ENCODE measurements at places on chromosomes 7 and 10.

GRCh38 chr7:158957510-158957906, 101.2 kb downstream of the DYNC2I1 start:
- no peak for DNase-seq

DNA sequence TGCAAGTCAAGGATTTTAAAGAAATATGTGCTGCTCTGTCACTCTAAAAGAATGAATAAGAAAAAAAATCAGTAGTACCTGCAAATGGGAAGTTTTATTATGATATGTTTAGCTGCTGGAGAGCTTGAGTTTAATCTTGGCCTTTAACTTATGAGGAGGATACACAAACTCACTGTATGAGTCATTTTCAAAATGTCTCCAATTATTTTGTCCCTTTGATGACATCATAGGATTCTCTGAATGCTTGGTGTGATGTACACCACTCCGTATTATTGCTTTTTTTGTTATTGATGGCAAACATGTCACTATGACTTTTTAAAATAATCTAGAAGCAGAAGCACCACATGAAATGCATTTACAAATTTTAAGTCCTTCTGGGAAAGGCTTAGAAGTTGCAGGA, 125.8 kb downstream of the RALA start:
- DNase-seq = peak; percentile 54

GRCh38 chr10:60714233-60714632, 64.0 kb upstream of the CDK1 start:
- DNase-seq = no peak

- DNase-seq = no peak
These were observed 34.9 kb upstream of the WAPL start for GRCh38 chr10:86556532-86556931.

DNA sequence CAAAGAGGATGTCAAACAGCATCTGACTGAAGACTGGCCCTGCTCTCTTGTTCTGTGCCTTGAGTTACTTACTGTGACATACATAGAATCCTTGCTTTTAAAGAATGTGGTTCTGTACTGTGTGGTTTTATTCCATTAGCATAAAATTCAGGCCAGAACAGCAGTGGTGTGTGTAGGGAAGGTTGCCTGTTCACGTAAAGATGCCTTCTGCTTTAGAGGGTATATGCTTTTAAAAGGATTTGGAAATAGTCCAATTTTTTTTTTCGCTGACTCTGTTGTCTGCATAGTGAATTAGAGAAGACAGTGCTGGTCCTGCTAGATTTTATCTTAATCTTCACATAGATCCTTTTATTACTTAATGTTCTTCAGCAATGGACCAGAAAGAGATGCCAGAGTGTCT, 470.8 kb upstream of the SEMA3A start:
- no peak for DNase-seq

DNA sequence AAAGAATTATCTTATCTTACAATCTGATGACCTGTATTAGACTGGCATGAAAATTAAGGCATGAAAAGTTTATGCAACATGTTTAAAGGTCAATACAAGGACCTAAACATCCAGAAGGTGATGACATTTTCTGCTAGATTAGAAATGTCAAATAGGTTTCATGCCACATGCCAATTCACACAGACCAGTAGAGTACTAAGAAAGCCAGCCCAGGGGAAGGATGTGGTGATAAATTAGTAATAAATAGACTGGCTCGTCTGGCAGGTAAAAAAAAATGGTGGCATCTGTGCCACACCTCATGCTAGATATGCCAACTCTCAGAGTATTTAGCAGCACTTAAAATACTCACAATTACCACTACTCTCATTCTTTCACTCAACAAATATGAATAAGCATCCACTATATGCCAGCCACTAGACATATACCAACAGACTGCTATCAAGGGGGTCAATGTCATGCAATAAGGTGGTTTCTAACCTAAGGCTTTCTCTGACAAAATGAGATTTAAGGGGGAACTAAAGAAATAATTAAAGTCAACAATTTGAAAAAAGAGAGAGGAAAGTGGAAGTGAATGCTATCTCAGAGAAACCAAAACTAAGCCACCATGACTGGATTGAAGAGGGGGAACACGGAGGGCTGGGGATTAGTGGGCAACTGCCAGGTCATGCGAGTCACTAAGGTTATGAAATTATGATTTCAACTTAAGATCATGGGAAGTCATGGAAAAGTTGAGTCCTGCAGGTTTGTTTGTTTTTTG, 83.5 kb downstream of the SGMS1 start:
- DNase-seq = no peak
